HepG2 (cell line): ENCODE measurements at places on chromosomes 2 and 18.

GRCh38 chr2:16625201-16625729 is 40.4 kb downstream of the CYRIA start:
- DNase-seq, result no peak

GRCh38 chr2:98568161-98568956 is 40.0 kb downstream of the COA5 start:
- DNase-seq, result no peak

DNA sequence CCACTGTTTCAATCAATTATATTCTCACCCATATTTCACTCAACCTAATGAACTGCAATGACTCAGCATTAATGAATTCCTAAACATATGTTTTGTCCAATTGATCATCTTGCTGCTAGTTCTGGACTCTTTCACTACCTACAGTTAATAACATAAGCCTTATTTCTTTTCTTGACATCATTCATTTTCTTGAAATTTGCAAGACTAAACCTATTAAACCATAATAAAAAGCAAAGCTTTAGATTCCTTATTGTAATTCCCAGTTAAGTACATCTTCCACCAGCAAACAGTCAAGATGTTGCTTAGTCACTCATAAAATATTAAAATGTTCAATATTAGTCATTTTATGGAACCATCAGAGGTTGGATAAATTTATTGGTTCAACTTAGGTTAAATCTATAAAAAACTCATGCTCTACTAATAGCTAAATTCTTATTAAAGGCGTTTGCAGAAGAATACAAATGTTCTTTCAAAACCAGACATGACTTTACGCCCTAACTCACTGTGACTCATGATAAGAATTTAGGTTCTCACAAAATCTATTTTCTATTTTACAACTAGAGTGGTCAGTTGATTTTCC is 599.4 kb downstream of the RNF144A start:
- no peak for DNase-seq

- no peak for DNase-seq
These were observed 53.1 kb upstream of the ARL5A start for GRCh38 chr2:151881342-151881741.

GRCh38 chr18:69958422-69958821 is 10.7 kb upstream of the CD226 start:
- DNase-seq, result no peak

- no peak for DNase-seq
These were observed 43.0 kb upstream of the GPR39 start for GRCh38 chr2:132373391-132374135.

DNA sequence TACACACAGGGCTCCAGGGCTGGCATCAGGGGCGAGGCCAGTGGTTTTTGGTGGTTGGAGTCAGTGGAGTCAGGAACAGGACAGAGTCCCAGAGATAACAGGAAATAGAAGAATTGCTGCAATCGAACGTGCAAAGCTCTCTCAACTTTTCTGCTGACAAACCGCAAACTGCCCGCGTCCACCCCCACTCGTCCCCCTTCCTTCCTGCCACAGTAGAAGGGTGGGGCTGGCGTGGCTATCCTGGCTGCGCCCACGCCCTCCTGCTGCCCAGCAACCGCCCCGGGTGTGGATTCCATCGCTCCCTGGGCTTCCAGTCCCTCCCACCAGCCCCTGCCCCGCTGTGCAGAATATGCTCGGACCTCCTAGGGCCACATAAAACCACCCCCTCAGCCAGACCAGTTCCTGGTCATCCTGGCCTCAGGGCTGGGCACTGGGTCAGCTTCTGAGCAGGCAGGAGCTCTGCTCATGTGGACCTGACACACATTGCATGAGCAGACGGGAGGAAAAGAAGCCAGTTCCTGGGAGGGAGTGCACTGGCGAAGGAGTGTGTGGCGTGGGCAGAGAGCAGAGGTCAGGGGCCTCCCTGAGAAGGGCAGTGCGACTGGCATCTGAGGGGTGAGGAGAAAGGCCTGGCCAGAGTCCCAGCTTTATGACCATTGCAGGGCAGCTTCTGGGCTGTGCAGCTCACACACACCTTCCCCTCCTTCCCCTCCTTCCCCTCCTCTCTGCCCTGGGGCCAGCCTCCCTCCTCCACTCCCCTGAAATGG is 85.4 kb upstream of the ATG16L1 start:
- DNase-seq, result no peak

DNA sequence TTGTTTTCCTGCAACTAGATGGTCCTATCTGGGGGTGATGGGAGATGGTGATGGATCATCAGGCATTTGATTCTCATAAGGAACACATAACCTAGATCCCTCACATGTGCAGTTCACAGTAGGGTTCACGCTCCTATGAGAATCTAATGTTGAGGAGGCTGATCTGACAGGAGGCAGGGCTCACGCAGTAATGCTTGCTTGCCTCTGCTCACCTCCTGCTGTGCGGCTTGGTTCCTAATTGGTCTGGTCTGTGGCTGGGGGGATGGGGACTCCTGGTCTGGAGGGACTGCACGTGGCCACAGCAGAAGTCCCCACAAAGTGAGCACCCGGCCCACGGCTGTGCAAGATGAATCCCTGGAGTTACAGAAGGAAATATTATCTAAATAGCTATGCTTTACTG is 11.3 kb downstream of the MC5R start:
- no peak for DNase-seq

DNA sequence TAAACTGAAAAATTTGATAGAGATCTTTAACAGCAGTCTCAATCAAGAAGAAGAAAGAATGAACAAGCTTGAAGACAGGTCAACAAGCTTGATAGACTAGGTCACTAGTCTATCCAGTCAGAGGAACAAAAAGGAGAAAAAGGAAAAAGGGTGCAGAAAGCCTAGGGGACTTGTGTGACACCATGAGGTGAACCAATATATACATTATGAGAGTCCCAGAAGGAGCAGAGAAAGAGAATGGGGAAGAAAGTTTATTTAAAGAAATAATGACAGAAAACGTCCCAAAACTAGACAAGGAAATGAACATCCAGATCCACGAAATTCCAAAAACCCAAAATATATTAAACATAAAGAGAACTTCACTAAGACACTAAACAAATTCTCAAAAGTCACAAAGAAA is 84.5 kb downstream of the VAPA start:
- no peak for DNase-seq

- no peak for DNase-seq
These were observed 73.8 kb upstream of the KLHL29 start for GRCh38 chr2:23311186-23311585.

- DNase-seq, result no peak
These were observed 53.3 kb upstream of the GULP1 start for GRCh38 chr2:188238386-188238785.

DNA sequence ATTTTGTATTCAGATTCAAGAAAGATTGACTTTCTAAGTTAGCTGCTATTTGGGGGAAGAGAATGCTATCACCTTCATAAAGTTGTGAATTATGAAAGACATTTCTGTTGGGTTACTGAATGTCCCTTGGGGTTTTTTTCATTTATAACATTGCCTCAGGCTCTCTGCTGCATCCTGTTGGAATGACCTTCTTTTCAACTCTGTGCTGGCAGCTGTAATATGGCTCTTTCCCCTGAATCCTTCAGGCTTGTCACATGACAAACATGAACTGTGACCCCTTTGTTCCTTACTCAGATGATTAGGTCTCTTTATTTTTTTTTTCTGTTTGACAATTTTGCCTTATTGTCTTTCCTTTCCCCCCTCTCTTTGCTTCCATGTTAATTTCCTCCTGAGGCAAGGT is 159.8 kb downstream of the TAF4B start:
- peak; percentile 65 for DNase-seq

GRCh38 chr2:217417536-217417935 is 557.7 kb upstream of the TNP1 start:
- no peak for DNase-seq

- DNase-seq, result peak; percentile 80
These were observed 123.5 kb upstream of the LGALSL start for GRCh38 chr2:64330281-64331113.
